Karpas-422 (cell line): ENCODE measurements at places on chromosomes 16 and 17. TPM values are rescaled to one million over a fixed set of nuclear protein-coding genes. Genes with fewer than 3 reads are reported as not detected.

Gene HOXB4
- 4.3 and 6.6 TPM in 2 replicates for total RNA-seq

Gene CCDC144A
- not detected in 2 replicates for total RNA-seq

Gene SPNS3
- total RNA-seq, result 4.1 and 12.9 TPM in 2 replicates

Gene CCDC40
- not detected in 2 replicates for total RNA-seq

Gene GFAP
- not detected in 2 replicates for total RNA-seq

Gene TMEM238L
- total RNA-seq, result not detected in 2 replicates

Gene CYB561
- total RNA-seq, result 2.4 and 4.0 TPM in 2 replicates

Gene KRT28
- total RNA-seq, result not detected in 2 replicates

Gene MYL11
- total RNA-seq, result not detected in 2 replicates

Gene TOM1L1
- not detected in 2 replicates for total RNA-seq

Gene ZNF469
- total RNA-seq, result not detected in 2 replicates

Gene ALDH3A1
- total RNA-seq, result not detected in 2 replicates

GRCh38 chr17:14794961-14795360 lies 470.2 kb downstream of the PMP22 start:
- no peaks in the 10 kb centered on the region for H3K36me3 ChIP-seq
- H3K27ac ChIP-seq, result no peak overlapping the region
- H3K27me3 ChIP-seq, result no peaks in the 10 kb centered on the region

GRCh38 chr16:68778551-68779231 lies 41.6 kb downstream of the CDH1 start:
- H3K4me3 ChIP-seq, result no peak overlapping the region
- no peaks in the 10 kb centered on the region for H3K27me3 ChIP-seq
- H3K27ac ChIP-seq, result no peak overlapping the region
- DNase-seq, result no peak
- no peaks in the 10 kb centered on the region for H3K36me3 ChIP-seq

- no peaks in the 10 kb centered on the region for H3K4me1 ChIP-seq
- no peak for DNase-seq
- H3K36me3 ChIP-seq, result no peaks in the 10 kb centered on the region
- no peak overlapping the region for H3K27ac ChIP-seq
Observed at GRCh38 chr17:6325741-6326140, 109.2 kb downstream of the AIPL1 start.

DNA sequence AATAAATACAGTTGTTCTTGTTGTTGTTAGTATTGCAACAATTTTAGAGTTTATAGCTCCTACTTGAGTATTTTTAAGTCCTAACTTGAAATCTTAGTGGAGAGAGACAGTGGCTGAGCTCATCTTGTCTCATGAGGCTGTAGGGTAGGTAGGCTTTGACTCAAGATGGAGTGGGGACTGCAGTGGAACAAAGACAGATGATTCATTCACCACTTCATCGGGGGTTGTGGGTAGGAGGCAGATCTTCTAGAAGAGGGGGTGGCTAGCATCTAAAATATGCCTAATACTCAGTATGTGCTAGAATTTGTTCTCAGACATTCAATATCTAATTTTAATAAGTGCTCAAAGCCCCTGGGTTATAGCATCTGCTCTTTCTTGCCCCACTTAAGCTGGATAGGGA lies 13.1 kb upstream of the MMD start:
- H3K4me3 ChIP-seq, result no peak overlapping the region
- no peak overlapping the region for H3K27ac ChIP-seq
- no peaks in the 10 kb centered on the region for H3K36me3 ChIP-seq

GRCh38 chr17:2337544-2338314 lies 428 bp downstream of the SGSM2 start:
- no peaks in the 10 kb centered on the region for H3K27me3 ChIP-seq
- peaks cover 26% of the 10 kb centered on the region for H3K4me1 ChIP-seq
- peak overlapping the region; percentile 69 for H3K27ac ChIP-seq
- H3K36me3 ChIP-seq, result peaks cover 30% of the 10 kb centered on the region
- DNase-seq, result peak; percentile 83

- no peaks in the 10 kb centered on the region for H3K36me3 ChIP-seq
- peaks cover 31% of the 10 kb centered on the region for H3K4me1 ChIP-seq
- H3K27me3 ChIP-seq, result no peaks in the 10 kb centered on the region
- peak; percentile 91 for DNase-seq
- peak overlapping the region; percentile 84 for H3K4me3 ChIP-seq
Observed at GRCh38 chr17:75876190-75876937, 2.0 kb downstream of the TRIM47 start.

- H3K4me1 ChIP-seq, result no peaks in the 10 kb centered on the region
- DNase-seq, result no peak
- H3K27ac ChIP-seq, result no peak overlapping the region
- no peaks in the 10 kb centered on the region for H3K27me3 ChIP-seq
- H3K4me3 ChIP-seq, result no peak overlapping the region
Observed at GRCh38 chr16:84790301-84790700, 29.5 kb upstream of the CRISPLD2 start.

GRCh38 chr16:80899809-80900592 lies 95.6 kb upstream of the CDYL2 start:
- H3K27me3 ChIP-seq, result no peaks in the 10 kb centered on the region
- DNase-seq, result no peak
- no peaks in the 10 kb centered on the region for H3K36me3 ChIP-seq
- H3K27ac ChIP-seq, result no peak overlapping the region
- H3K4me3 ChIP-seq, result no peak overlapping the region

DNA sequence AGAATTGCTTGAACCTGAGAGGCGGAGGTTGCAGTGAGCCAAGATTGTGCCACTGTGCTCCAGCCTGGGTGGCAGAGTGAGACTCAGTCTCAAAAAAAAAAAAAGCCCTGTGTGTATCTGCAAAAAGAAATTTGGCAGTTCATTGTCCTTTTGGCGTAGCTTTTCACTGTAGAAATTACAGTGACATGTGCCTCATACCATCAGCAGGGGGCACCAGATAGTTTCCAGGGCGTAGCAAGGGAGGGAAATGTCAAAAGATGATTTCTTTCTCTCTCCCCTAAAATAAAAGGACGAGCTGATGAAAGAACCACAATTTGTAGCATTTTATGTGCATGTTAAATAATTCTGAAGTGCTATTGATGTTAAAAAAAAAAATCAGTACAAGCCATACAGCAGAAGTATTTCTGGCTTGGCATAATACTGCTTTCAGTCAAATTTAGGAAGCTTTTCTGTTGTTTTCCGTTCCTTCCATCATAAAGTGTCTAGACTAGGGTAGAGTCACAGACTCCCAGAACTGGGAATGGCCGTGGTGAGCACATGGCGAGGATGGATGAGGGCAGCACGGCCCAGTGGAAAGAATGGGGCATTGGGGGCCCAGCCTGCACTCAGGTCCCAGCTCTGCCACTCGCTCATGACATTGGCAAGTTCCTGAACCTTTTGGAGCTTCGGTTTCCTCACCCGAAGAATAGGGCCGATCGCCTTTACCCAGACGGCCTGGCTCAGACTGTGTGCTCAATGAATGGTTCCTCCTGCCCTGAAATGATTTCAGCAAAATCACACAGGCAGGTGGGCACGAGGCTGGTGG lies 59.8 kb upstream of the RPH3AL start:
- H3K36me3 ChIP-seq, result 0 out of 2 replicates have a peak, but pooled peaks cover 5% of the 10 kb centered on the region
- H3K4me3 ChIP-seq, result no peak overlapping the region
- no peaks in the 10 kb centered on the region for H3K27me3 ChIP-seq

DNA sequence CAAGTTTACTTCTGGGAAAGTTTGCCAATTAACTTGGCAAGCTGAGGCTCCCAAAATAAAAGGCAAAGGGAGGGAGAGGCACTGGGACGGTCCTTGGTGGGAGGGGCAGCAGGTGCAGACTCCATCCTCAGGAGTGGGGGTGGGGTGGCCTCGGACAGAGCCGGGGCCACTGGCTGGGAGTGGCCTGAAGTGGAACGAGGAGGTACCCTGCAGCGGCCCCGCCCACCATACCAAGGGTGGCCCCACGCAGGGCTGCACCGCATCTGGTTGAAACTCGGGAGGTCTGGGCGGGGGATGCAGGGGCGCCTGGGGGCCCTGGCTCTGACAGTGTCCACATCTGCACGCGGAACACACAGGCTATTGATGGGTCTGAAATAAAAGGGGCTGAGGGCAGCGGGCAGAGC lies 42.4 kb upstream of the SLC38A10 start:
- no peak overlapping the region for H3K4me3 ChIP-seq
- DNase-seq, result no peak
- H3K36me3 ChIP-seq, result no peaks in the 10 kb centered on the region
- no peak overlapping the region for H3K27ac ChIP-seq
- no peaks in the 10 kb centered on the region for H3K4me1 ChIP-seq

- H3K27ac ChIP-seq, result no peak overlapping the region
- no peaks in the 10 kb centered on the region for H3K36me3 ChIP-seq
- H3K4me3 ChIP-seq, result no peak overlapping the region
- peak; percentile 87 for DNase-seq
- H3K4me1 ChIP-seq, result no peaks in the 10 kb centered on the region
Observed at GRCh38 chr16:19179546-19180490, 11.8 kb downstream of the SYT17 start.

GRCh38 chr17:7354262-7354843 lies 603 bp upstream of the TMEM95 start:
- peak; percentile 48 for DNase-seq
- no peak overlapping the region for H3K27ac ChIP-seq
- H3K36me3 ChIP-seq, result no peaks in the 10 kb centered on the region
- H3K4me1 ChIP-seq, result peaks cover 36% of the 10 kb centered on the region
- no peaks in the 10 kb centered on the region for H3K27me3 ChIP-seq
